NCI-H2171 (cell line): ENCODE measurements at places on chromosomes 16 and 17.

GRCh38 chr16:84924331-84925091 lies 86.8 kb downstream of the ZDHHC7 start:
- no peak for DNase-seq

GRCh38 chr17:3843935-3844516 lies 2.0 kb downstream of the NCBP3 start:
- peak; percentile 15 for DNase-seq

- no peak for DNase-seq
These were observed 762 bp downstream of the WDR59 start for GRCh38 chr16:74984194-74984528.

DNA sequence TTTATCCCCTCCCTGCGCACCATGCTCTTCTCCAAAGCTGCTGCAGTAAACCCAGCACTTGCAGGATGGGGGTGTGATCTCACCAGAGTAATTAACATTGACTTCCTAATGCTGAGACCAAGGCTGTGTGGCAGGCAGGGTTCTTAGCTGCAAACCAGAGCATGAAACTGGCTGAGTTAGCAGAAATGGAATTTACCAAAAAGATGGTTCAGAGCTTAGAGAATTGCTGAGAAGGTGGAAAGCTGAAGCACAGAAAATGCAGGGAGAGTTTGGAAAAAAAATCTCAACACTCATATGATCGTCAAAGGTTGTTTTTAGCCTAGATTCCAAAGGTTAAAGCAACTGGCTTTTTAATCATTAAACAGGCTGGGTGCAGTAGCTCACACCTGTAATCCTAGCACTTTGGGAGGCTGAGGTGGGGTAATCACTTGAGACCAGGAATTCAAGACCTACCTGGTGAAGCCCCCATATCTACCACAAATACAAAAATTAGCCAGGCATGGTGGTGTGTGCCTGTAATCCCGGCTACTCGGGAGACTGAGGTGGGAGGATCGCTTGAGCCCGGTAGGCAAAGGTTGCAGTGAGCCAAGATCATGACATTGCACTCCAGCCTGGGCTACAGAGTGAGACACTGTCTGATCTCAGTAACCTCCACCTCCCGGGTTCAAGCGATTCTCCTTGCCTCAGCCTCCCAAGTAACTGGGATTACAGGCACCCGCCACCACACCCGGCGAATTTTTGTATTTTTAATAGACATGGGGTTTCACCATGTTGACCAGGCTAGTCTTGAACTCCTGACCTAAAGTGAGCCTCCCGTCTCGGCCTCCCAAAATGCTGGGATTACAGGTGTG lies 6.0 kb upstream of the TXNDC11 start:
- no peak for DNase-seq

DNA sequence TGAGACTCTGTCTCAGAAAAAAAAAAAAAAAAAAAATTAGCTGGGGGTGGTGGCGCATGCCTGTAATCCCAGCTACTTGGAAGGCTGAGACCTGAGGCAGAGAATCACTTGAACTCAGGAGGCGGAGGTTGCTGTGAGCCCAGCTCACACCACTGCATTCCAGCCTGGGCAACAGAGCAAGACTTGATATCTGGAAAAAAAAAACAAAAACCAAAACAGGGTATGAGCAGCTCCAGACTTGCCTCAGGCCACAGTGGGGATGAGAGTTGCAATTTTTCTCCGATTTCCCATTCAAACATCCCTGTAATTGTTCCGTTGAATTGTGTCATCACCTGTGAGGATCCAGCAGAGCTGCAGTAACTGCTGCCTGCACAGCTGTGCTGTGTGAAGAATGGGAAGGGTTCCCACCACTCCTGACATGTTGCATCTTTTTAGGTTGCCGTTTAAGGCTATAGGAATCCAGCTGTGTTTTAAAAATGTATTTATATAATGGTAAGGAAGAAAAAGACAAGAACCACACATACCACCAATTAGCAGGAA lies 150.0 kb downstream of the VPS53 start:
- no peak for DNase-seq

DNA sequence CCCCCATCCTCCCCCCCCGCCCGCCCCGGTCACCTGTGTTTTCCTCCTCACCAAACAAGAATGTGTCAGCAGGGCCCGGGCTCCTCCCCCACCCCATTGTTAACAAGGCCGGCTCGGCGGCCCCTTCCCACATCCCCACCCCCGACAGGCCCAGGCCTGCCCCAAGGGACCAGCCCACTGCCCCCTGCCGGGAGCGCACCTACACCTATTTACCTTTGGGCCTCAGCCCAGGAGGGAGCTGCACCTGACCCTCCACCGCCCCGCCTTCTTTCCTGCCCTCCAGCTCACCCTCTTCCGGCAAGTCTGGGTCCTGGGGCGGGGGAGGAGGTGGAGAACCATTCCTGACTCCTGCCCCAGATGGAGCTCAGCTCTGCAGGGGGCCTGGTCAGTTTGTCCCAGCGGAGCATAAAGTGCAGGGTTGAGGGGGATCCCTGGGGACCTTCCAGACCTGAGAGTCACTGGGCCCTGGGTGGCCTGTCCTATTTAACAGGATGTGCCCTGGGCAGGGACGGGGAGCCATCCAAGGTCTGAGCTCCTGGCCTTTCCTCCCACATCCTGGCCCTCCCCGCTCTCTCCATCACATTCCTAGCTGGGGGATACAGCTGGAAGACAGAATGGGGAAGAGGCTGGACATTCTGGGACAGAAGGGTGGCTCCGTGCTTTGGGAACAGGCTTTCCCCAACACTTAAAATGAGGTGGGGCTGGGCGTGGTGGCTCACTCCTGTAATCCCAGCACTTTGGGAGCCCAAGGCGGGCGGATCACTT lies 8.3 kb downstream of the FOXJ1 start:
- DNase-seq: no peak

DNA sequence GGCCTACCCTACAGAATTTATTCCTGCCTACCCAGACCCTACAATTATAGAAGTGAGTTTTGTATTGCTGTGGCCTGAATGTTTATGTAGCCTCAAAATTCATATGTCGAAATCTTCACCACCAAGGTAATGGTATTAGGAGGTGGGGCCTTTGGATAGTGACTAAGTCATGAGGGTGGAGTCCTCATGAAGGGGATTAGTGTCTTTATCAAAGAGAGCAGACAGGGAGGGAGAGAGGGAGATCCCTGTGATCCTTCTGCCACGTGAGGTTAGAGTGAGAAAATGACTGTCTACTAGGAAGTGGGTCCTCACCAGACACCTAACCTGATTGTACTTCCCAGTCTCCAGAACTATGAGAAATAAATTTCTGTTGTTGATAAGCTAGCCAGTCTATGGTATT lies 981 bp upstream of the DUXB start:
- no peak for DNase-seq

- DNase-seq: no peak
These were observed 7.6 kb downstream of the TOP2A start for GRCh38 chr17:40410082-40410481.

DNA sequence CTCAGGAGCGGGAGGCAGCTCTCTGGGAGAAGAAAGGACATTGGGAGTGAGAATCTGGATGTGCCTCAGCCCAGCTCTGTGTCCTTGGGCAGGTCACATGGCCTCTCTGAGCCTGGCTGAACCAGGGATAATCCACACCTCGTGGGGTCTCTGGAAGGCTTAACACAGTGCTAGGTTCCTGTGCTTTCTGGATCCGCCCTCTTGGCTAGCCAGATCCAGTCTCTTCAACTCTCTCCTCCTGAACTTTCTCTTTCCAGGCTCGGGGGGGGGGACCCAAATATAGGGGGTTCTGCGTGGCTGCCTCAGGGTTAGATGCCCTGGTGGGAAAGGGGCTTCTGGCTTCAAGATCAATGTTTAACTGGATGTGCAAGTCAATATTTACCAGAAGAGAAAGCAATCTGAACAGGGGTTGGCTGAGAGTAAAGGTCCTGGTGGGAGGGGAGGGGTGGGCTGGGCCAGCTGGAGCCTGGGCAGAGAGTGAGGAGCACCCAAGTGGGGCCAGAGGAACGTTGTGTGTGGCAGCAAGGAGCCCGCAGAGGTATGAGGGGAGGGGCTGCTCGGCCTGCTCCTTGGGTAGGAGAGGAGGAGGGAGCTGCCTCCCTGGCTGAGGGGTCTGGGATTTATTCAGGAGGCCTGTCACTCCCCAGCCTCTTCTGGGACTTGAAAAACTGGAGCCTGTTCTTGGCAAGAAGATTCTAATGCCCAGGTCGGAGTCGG lies at the start of gene SERPINF2:
SERPINF2 (plus strand) TSS at position 501 of the 717 bp plus-strand sequence. CDS start 2,125 bp downstream, outside the sequence.
- DNase-seq: no peak

GRCh38 chr17:18109935-18110485 lies 1.5 kb downstream of the MYO15A start:
- no peak for DNase-seq

DNA sequence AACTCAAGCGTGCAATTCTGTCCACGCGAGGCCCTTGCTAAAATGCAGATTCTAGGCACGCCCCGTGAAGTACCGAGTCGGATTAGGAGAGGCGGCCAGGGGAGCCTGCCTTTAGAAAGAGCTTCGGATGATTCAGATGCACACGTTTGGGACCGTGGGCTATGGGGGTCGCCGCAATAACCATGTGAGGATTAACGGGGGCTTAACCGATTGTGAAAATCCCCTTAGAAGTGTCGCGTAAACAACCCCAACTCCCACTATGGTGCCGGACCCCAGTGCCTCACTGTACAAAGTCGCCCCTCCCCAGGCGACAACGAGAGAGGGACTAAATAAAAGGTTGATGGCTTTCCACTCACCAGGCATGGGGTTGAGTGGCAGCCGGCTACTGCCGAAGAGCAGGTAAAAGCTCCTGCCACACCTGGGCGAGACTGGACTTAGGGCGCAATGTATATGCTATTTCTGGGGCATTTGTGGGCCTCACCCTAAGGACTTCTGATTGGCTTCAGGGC lies 635 bp upstream of the SP2 start:
- no peak for DNase-seq

DNA sequence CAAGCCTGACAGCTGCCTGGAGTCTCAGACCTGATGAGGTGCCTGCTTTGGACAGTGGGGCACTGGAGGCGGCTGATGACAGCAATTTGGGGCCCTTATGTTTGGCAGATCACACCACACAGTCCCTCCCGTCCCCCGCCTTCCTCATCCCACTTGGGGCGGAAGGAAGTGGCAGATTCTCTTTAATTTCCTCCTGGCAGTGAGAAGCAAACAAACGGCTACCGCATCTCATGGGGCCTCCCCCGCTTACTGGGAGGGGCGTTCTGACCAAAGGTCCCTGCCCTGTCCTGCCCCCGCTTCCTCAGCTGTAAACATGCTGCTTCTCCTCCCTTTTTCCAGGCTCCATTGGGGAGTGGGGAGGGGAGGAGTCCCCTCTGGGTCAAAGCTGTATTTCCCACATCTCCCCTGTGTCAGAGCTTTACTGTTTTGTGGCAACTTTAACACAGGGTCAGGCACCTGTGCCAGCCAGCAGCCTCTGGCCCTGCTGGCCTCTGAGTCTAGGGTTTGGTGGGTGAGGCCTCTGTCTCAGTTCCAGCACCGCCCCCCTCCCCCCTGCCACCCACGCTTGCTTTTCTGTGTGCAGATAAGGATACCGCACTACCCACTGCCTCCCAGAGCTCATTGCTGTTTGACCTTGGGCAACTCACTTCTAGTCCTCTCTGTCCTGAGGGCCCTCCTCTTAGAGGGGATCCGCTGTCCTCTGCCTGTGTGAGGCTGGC lies 5.4 kb upstream of the NFATC3 start:
- DNase-seq: no peak

DNA sequence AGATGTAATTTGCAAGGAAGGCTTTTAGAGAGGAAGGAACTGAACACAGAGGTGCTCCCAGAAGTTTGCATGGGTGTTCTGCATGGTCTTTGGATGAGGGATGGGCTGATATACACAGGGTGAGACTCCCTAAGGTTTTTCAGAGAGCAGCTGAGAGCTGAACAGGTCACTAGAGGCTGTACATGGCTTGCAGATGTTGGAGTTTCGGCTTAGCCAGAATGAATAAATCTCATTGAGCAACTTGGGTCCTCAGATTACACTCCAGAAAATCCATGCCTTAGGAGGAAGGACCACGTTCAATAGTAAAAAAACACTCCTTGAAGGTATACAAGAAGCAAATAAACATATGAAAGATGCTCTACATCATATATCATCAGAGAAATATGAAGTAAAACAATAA lies 7.5 kb upstream of the ITGB3 start:
- no peak for DNase-seq

- no peak for DNase-seq
These were observed 112.6 kb downstream of the IRF8 start for GRCh38 chr16:86011532-86011931.

DNA sequence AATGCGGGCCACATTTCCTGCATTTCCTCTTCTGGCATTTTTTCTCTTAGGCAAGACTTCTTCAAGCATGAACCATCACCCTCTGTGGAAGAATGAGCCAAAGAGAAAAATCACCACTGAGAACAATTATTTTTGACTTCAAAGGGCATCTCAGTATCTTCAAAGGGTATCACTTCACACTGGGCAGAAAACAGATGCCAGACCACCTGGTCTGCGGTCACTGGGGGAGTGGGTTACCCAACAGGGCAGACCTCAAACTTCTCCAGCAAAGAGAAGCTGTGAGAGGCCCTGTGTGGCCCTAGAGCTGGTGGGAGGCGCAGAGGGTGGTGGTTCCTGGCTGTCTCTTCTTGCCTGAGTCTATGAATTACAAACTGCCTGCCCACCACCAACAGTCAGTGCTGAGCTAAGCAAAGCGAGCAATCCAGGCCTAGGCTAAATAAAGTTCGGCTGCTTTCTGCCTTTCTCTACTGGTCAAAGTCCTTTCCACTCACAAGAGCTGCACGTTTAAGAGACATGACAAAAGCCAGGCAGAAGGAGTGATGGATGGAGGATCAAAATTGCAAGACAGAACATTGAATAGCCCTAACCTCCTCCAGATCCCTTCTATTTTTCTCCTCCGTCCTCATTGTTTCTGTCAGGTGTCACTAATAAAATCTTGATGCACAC lies 602.7 kb upstream of the CDH5 start:
- DNase-seq: no peak

GRCh38 chr17:2064980-2065785 lies 10.3 kb downstream of the HIC1 start:
- DNase-seq: no peak

DNA sequence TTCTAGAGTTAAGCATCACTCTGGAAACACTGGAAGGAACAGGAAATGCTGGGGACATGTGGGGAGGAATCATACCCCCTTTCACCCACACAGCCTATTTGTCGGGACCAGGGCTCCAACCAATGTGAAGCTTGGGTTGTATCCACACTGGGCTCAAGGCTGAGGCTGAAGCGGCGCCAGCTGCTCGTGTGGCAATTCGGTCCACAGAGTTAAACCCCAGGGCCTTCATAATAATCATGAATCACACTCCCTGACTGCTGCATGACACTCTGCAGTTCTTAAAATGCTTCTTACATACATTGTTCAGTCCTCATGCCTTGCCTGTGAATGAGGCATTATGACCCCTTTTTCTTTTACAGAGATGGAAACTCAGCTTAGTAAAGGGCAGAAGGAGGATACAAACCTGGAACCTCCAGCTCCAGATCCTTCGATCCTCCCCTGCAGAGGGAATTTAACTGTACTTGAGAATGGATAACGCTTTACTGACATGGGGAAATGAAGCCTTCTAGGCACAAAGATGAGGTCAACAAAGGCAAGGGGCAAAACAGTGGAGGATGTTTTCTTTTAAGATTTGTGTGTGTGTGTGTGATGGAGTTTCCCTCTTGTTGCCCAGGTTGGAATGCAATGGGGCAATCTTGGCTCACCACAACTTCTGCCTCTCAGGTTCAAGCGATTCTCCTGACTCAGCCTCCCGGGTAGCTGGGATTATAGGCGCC lies 72.7 kb downstream of the SOX9 start:
- DNase-seq: no peak

GRCh38 chr17:231966-232807 lies 50.7 kb upstream of the DOC2B start:
- no peak for DNase-seq
